ENCODE measurements at places on chromosomes 1 and 21.
A peak's percentile ranks its signal among the peaks of the same experiment; 100 is the strongest.

GRCh38 chr1:17629460-17629859 lies 90.0 kb downstream of the ARHGEF10L start:
- no peak for DNase-seq

DNA sequence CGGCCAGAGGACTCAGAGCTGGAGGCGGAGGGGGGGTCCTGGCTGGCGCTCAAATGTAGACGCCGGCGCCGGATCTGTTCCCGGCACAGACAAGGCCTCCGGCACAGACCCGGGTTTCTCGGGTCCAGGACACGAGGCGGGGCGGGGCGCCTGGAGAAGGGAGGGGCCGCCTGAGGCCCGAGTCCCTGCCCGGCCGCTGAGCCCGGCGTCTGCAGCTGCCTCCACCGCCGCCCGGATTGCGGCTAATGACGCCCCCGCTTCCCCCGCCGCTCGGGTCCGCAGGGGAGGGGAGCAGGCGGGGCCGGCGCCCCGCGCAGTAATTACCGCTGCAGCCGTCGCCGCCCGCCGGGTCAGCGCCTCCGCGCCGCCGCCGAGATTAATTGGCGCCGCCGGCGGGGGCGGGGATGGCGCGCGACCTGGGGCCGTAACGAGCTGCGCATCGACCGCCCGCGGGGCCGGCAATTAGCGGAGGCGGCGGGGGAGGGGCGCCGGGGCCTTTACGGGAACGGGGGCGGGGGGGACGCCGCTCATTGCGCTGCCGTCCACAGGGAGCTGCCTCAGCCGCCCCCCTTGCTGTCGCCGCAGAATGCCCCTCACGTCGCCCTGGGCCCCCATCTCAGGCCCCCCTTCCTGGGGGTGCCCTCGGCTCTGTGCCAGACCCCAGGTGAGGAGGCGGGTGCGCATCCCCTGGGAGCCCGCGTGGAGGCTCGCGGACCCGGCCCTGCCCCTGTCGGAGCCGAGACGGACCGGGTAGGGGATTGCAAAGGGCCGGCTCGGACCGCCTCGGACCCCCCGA lies 17.3 kb downstream of the NOC2L start:
- DNase-seq: no peak

DNA sequence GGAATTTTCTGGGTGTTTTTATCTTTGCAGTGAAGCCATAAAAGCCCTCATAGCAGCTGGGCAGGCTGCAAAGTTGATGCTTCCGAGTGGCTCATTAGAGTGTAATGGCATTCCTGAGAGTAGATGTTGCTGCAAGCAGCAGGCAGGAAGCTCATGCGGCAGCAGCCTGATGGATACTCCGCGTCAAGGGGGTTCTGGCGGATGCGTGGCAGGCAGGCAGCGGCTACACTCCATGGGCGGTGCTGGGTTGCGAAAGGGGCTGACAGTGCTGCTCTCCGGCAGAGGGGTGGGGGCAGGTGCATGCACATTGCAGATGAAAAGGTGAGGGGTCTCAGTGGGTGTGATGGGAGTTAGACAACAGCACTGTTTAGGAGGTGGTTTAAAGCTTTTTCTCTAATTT lies 93.2 kb upstream of the AJAP1 start:
- DNase-seq: no peak

DNA sequence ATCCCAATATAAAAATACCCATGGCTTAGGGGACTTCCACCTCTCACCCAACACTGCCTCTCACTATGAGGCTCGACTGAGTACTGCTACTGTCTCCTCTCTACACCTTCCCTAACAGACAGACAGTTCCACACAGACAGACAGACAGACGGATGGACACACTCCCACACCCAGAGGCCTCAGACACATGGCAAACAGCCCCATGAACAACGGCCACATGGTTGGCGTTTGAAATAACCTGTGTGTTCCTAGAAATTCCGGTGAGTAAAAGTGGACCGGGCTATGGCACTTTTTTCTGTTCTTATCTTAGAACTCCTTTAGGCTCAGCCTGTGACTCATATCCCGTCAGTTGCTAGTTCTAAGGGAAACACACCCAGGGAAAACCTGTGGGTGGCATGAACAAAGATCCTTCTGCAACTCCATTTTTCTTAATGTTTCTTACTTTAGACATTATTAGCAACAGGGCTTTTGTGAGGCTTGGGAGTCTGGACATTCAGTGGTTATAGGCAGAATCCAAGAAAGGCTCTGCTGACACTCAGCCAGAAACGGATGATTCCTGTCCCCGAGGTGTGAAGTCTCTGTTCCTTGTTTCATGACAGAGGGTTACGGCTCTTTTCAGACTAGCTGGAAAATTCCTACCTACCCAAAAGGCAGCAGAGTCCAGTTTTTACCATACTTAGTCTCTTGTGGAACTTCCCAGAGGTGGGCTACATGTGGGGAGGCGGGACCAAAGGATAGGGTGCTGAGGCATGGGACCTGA lies 90.5 kb upstream of the TLR5 start:
- DNase-seq: peak; percentile 56

- DNase-seq: peak; percentile 63
These were observed 26.3 kb downstream of the MYOG start for GRCh38 chr1:203059485-203059884.

GRCh38 chr21:41470054-41470453 lies 37.9 kb downstream of the TMPRSS2 start:
- DNase-seq: no peak

Data from suppressor macrophage (primary cell).